Esophagus squamous epithelium (tissue), 5 donors: ENCODE measurements at places on chromosomes 3 and 15.

- no peak for DNase-seq
These were observed 339.2 kb upstream of the ONECUT1 start for GRCh38 chr15:53129121-53129904.

GRCh38 chr15:45919806-45920205 is 285.0 kb downstream of the SQOR start:
- no peak for DNase-seq

GRCh38 chr3:158830391-158830790 is 28.5 kb downstream of the MFSD1 start:
- no peak for DNase-seq

DNA sequence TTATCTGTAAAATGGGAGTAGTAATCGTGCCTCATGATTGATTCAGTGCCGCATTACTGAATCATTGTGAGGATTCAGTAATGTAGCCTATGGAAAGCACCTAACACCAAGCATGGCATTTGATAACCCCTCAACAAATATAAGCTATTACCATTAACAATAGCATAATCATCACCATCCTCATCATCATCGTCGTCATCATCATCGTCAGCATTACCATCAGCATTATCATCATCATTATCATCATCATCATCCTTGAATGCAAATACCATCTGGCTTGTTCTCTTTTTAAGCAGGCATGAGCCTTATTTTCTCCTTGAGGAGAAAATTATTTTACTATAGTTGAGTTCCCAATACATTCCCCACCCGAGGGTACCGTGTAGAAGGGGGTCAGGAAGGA is 115.4 kb upstream of the PTPRG start:
- no peak for DNase-seq

DNA sequence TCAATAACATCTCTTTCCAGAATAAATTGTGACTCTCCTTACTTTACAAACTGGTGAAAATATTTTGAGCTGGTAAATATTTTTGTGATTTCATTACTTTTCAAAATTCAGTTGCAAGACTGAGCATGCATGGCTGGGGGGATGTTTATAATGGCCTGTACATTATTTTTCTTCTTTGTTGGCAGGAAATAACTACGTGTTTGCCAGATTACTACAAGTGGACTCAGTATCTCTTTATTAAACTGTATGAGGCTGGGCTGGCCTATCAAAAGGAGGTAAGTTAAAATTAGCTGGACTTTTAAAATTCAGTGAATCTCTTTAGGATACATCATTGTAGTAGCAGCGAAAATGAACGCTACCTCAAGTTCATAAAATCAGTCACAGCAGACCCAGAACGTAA is 58.3 kb downstream of the LARS2 start:
- DNase-seq = no peak

DNA sequence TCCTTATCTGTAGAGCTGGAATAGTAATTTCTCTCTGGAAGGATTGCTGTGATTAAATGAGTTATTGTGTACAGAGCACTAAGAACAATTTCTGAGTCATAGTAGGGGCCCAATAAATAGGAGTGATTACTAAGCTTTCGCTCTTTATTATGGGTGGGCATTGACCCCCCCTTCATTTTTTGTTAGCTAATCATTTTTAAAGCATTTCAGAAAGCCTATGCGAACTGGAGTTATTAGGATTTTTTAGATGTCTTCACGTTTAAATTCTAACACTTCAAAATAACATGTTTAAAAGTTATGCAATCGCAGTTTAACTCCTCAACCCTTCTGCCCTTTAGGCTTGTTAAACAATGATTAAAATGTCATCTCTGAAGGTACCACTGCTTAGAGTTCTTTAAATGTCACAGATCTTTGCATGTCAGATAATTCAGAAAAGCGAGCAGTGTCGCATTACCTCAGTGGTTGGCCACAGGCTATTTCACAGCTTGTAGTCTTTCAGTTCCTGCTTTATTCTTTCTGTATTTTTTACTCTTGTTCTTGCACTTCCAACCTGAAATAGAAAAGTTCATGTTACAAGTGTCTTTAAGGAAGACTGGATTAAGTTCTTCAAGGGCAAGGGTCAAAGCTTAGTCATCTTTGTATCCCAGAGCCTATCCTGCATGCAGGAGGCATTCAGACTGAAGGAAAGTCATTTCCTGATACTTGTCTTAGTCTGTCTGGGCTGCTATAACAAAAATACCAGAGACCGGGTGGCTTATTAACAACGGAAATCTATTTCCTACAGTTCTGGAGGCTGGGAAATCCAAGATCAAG is 102.9 kb downstream of the FNDC3B start:
- no peak for DNase-seq

DNA sequence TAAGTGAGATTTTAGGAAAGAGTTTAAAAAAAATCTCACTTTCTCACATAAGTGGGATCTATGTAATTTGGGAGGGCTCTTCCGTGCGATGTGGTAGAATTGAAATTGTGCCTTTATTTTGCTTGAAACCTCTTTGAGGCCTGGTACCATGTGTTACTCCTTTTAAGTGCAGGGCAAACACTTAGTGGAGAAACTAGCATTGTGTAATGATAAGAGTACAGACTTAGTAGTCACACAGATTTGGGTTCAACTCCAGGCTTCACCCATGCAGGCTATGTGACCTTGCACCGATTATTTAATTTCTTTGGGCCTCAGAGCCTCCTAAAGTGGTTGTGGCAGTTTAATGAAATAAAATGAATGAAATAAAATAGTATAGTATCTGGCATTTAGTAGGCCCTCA is 2.4 kb downstream of the PSMA4 start:
- no peak for DNase-seq

DNA sequence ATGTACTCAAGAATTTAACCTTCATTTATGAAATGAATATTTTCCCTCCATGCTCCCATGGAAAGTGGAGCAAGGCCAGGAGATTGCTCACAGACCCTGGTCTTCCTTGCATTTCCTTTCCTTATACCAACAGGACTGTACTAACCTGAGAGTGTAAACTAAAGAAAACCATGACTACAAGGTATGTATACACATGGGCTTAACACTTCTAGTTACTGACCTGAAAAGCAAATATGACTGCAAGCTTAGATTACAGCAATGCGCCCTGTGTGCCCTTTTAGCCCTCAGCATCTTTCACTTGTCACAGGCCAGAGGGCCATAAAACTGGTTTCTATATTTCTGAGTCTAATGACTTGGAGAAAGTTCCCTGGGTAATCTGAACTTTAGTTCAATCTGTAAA is 52.1 kb downstream of the NEK10 start:
- DNase-seq = no peak

DNA sequence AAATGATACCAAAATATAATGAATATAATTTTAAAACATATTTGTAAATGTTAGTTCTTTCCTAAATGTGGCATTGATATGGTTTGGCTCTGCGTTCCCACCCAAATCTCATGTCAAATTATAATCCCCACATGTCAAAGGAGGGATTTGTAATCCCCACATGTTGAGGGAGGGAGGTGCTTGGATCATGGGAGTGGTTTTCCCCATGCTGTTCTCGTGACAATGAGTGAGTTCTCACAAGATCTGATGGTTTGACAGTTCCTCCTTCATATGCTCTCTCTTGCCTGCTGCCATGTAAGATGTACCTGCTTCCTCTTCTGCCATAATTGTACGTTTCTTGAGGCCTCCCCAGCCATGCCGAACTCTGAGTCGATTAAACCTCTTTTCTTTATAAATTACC is 12.0 kb downstream of the CGGBP1 start:
- DNase-seq = no peak

GRCh38 chr15:55250941-55251340 is 38.7 kb downstream of the RAB27A start:
- DNase-seq = no peak

DNA sequence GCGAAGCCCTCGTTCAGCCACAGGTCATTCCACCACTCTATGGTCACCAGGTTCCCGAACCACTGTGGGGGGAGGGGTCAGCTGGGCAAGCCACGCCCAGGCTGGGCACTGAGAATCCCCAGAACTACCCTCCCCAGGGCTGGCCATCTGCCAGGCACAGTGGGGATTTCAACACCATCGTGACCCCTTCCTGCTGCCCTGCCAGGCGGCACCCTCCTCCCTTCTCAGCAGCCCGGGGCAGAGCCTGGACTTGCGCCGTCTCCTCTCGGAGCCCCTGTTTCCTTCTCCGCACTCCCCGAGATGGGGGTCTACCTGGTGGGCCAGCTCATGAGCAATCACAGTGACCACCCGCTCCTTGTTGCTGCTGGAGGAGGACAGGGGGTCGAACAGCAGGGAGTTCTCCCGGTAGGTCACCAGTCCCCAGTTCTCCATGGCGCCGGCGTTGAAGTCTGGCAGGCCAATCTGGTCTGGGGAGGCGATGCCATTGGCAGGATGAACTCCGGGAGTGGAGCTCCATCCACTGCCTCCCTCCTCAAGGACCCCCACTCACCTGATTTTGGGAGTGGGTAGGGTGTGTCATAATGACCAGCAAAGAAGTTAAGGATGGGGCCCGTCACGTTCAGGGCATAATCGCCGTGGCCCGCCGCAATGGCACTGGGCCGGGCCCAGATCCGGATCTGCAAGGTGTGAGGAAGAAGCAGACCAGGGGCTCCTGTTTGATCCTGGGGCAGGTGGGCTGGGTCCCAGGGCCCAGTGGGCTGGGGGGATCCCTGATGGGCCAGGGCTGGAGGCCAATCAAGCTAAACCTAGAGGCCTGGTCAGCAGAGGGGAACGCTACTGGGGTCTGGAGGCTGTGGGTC is 10.5 kb downstream of the ANPEP start:
- DNase-seq = no peak

- no peak for DNase-seq
These were observed 154.9 kb downstream of the PEX5L start for GRCh38 chr3:179881791-179882190.

GRCh38 chr15:75656331-75656730 is 8.6 kb downstream of the SNX33 start:
- no peak for DNase-seq

GRCh38 chr3:141384157-141384556 is 15.9 kb downstream of the ZBTB38 start:
- DNase-seq = no peak

DNA sequence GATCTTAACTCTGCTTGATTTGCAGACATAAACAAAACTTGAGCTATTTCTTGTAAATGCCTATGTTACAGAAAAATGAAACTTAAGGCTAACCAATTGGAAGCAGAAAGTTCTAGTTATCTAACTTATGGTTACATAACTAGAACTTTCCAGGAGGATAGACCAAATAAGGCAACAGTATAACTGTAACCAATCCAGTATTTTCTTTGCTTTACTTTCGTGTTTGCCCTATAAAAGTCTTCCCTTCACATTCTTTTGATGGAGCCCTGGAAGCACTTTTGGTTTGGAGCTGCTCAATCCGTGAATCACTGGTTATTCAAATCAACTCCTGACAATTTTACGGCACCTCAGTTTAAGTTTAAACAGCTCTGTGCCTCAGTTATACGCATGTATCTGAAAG is 164.6 kb downstream of the SUCLG2 start:
- DNase-seq = no peak

DNA sequence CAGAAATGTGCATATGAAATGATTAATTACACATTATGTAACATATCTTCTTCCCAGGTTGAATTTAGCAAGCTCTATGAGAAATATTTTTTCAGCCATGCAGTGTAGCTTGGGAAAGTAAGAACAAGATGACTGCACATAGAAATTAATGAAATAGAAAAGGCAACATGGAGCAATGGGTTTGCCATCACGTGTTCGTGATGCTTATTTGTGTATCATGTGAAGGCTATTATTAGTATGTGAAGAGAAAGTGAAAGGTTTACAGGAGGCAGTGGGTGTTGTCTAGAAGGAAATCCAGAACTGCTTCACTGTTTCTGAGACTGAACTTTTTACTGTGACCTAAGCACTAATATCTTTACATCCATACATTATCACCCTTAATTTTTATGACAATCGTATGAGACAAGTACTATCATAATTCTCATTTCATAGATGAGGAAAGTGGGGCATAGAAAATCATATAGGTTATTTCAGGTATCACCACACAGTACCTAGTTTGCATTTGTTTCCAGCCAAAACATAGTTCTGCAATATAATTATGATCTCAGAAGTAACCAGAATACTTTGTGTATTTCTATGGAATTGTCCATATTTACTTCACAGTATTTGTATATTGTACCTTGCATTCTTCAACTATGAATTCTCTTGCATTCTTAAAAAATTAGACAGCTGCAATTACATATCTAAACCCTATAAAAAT is 14.9 kb downstream of the SERPINI1 start:
- DNase-seq = no peak

- DNase-seq = no peak
These were observed 28.7 kb upstream of the PLOD2 start for GRCh38 chr3:146189519-146190173.

DNA sequence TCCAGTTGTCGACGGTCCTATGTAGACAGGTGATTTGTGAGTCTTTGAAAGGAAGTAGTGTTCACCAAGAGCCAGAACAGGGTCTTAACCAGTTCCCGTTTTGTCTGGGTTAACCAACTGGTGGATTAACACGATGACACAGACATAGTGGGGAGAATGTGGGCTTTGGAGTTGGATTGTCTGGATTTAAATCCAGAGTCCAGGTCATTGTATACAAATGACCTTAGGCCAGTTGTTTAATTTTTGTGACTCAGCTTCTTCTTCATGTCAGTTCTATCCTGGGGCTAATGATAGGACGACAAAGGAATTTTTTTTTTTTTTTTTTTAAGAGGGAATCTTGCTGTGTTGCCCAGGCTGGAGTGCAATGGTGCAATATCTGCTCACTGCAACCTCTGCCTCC is 126.7 kb downstream of the LPP start:
- DNase-seq = no peak

- DNase-seq = no peak
These were observed 20.9 kb downstream of the PIK3R4 start for GRCh38 chr3:130725746-130726145.

DNA sequence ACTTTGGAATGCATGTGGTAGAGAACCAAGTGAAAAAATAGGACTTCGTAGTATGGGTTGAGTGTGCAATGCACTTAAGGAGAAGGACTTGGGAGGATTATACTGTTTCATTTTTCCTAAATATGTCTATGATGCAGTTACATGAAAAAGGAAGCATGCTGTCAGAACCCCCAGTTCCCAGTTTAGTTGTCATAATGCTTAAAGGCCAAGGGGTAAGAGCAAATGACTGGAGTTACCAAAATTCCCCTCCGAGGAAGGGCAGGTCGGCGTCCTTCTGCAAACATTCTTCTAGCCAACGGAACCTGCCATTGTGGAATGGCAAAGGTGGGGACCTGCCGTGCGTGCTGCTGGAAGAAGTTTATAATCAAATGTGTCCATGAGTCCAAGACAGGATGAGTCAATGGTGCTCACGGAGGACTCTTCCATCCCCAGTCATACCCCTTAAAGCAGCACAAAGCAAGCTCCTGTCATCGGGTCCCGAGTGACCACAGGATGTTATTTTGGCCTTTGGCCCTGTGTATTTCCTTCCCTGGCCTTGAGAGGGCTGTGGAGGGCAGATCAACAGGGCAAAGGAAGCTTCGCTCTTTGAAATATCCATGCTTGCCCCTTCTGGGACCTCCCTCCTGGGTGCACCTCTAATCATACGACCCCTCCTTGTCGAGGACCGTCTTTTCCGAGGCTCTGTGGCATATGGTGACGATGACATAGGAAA is 93.2 kb downstream of the SLCO3A1 start:
- no peak for DNase-seq
